RPMI7951 (cell line): ENCODE measurements at places on chromosomes 16 and 17.

DNA sequence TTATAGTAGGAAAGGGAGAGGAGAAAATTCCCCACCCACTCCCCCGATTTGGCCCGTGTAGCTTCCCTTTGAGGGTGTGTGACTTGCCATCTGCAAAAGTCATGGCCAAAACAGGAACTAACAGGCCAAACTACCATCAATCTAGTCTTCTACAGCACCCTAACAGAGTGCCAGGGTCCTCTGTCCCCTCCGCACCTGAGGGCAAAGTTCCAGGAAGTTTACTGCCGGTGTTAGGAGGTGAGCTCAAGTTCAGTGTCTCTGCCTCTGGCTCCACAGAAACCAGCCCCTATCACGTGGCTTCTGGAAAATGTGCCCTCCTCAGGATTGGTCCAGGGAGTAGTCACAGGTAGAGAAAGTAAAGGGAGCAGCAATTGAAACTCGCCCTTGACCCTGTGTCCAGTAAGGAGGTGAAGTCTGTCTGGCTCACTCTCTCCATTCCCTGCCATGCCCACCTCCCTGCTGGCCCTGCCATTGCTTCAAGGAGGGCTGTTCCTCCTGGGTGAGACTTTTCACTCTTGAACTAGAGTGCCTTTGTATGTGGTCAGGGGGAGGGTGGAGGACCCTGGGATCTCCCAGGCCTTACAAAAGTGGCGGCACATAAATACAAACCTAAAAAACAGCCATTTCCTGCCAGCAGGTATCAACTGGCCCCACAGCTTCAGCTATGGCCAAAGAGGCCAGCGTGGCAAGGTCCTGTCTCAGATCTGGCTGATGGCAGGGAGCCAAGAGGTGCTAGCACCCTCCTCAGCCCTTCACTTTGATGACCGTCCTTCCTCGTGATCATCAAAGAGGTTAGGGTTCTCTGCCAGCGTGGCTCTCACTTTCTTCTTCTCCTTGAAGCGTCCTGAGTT is 5.3 kb downstream of the PRR15L start:
- no peak for DNase-seq

DNA sequence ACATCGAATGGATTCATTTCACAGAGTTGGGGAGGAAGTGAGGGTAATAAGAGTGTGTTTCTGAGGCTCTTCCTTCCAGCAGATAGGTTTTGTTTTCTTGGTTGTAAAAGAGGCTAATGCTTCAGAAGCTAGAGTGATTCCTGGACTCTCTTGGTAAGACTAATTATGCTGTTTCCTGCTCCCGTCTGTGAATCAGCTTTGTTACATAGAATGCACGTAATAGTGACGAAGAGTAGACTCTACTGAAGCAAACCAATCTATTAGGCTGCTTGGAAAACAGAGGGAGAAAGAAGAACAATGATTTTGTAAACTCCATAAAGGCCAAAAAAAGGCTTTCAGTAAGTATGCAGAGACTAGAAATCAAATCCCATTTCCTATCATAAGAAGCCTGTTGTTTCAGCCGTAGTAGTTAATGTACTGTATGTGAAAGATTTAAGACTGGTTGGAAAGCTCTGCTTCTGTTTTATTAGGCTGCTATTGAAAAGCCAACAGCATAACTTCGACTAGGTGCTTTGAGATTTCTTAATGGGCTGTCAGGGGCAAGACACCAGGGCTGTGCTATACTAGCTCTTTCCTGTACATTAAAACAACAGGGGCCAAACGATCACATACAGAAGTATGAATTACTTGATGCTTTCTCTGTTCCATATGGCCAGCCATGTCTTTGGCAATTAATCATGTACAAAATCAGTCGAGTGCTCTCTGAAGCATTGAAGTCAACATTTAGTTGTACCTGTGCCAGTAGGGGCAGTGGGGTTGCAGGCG is 219.0 kb downstream of the FTO start:
- no peak for DNase-seq

GRCh38 chr16:11251525-11252481 is 4.2 kb downstream of the SOCS1 start:
- peak; percentile 43 for DNase-seq

DNA sequence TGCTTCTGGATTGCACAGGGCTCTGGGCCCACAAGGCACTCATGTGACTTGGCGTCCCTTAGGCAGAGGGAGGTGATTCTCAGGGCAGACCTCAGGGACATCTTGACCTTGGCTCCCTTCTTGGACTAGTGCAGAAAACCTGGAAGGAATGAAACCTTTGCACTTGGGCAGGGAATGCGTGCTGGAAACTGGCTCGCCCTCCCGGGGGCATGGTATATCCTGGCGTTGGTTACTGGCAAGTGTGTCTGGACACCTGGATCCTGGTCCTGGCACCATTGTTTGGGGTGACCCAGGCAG is 63.5 kb upstream of the LGALS9 start:
- DNase-seq, result no peak

GRCh38 chr17:53628011-53628410 is 194.7 kb upstream of the KIF2B start:
- peak; percentile 48 for DNase-seq

- DNase-seq, result no peak
Observed at GRCh38 chr17:28843816-28844148, 1.2 kb upstream of the FAM222B start.

DNA sequence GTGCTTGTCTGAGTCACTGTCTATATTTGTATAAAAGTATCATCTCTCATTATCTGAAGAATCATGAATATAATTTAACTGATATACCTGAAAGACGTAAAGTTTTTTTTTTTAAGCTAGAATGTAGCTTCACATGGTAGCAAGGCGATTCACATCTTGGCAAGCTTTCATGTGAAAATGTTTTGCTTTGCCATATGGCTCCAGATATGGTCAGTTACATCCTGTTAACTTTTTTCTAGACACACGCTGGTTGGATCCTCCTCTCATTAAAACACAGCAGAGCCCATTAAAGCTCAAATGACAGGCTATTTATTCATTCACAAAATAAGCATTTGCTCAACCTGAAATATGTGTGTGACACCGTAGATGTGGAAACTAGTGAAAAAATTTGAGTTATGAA is 412.8 kb downstream of the KIF2B start:
- DNase-seq, result no peak

DNA sequence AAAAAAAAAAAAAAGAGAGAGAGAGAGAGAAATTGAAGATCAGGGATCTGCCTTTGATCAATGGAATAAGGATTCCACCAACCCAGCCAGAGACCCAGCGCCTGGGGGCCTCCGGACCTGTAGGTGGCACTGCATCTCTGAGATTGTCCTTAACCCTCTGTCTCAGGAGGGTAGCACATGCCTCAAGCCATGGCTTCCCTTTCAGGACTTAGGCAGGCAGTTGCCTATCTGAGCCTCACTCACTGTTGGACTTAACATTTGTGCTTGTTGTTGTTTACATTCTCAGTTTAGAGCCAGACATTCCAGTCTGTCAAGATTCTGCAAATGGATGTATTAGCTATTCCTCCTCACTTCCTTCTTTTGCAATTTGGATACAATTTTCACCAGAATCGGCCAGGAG is 5.1 kb upstream of the SCNN1B start:
- no peak for DNase-seq

GRCh38 chr17:71337938-71338337 is 782.9 kb upstream of the SOX9 start:
- DNase-seq, result peak; percentile 58

DNA sequence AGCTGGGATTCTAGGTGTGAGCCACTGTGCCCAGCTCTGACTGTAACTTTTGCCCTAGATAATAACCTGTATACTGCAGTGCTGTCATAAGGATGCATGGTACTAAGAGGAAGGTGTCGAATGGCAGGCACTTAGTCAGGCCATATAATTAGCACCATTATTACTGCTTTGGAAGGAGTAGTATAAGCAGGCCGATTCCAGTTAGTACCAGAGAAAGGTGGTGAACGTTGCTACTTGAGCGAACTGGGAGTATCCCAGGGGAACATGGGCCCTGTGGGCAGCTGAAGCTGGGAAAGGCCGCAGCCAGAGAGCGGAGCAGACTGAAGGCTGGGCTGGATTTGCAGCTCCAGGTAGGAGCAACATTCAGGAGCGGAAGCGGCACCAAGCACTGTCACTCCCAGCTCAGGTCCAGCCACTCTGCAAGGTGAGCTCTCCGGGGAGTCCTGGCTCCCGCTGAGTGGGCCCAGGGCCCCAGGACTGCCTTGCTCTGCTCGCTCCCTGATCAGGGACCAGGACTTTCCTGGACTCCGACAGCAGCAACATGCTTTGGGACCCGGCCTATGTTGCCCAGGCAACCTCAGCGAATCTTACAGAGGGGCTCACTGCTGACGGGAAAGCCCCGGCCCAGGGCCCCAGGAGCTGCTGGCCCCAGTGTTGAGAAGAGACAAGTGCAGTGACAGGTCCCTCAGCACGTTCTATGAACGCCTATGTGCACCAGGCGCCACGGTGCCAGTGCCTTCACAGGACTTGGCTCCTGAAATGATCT is 28.6 kb downstream of the C16orf74 start:
- DNase-seq, result no peak

GRCh38 chr17:75588596-75589011 is 1.0 kb downstream of the MYO15B start:
- DNase-seq, result no peak
